Right cardiac atrium (tissue), 5 donors: ENCODE measurements at places on chromosomes 3 and 15. TPM values are rescaled to one million over a fixed set of nuclear protein-coding genes. Genes with fewer than 3 reads are reported as not detected.

DNA sequence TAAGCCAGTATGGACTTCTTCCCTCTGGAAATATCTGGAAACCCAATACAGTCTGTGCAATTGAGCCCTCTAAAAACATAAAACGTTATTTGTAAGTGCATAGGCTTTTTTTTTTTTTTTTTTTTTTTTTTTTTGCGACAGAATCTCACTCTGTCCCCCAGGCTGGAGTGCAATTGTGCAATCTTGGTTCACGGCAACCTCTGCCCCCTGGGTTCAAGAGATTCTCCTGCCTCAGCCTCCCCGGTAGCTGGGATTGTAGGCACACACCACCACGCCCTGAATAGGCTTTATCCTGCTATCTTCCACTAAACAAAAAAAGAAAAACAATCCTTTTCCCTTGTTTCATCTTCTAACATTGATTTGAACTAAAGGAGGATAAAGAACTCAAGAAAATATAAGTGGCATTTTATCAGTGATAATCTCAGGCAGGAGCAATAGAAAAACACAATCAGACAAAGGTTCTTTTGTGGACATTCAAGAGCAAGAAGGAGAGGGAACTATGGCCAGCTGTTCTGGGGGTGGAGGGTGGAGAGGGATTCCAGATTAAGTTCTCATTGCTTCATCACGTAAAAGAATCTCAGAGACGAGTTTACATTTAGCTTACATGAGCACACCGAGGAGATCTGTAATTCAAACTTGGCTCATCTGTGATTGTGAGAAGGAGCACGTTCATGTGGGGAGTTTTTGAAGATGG, 68.6 kb downstream of the ITGB5 start:
- DNase-seq: no peak

- DNase-seq: no peak
Measured at GRCh38 chr3:194740859-194741491, 55.3 kb downstream of the FAM43A start.

DNA sequence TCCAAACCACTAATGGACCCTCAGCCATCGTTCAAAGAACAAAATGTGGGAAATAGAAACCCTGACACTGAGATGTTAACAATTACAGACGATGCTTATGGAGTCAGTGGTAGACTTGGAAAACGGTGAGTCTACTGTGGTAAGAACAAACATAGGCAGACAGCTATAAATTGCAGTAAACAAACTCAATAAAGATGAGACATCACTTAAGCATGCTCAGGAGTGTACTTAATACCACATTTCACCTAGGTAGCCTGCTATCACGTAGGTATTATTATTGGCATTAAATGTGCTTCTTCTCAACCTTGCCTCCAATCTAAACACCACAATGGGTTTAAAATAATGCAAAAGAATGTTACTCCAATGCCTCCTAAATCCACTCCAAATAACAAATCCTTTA, 2.5 kb downstream of the OSBPL10 start:
- no peak for DNase-seq

DNA sequence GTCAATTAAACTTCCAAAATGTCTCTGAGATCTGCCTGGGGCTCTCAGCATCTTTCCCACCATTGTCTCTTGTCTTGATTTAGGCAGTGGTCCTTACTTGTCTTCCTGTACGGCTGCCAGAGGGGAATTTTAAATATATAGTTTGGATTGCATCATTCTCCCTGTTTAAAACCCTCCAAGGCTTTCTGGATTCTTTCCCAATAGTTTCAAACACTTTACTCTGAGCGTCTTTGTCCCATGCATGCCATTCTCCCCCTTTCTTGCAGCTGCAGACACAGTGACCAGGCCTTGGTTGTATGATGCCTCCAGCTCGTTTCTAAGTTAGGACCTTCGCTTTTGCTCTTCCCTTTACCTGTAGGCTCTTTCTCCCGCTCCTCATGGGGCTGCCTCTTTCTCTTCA, 323.3 kb upstream of the CTNNB1 start:
- DNase-seq: no peak

- no peak for DNase-seq
Measured at GRCh38 chr3:8887435-8888300, 75.6 kb downstream of the RAD18 start.

- DNase-seq: no peak
Measured at GRCh38 chr3:134376786-134377426, 2.7 kb upstream of the AMOTL2 start.

- no peak for DNase-seq
Measured at GRCh38 chr15:96253006-96253747, 77.3 kb upstream of the NR2F2 start.

DNA sequence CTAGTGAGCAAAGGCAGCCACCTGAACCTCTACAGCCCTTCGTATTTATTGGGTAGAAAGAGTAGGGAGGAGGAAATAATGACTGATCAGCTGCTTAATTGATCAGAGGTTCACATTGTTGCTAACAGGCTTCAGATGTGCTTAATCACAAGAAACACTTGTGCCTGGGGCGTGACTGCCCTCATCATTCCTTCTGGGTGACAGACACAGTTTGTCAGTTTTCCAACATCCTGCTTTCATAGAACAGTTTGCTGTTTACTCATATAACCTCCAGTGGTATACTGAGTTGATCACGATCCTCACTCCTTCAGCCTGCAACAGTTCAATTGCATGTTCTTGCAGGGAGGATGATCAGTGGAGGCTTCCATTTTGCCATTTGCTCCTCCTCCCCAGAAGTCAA, 13.6 kb upstream of the CASR start:
- DNase-seq: no peak

DNA sequence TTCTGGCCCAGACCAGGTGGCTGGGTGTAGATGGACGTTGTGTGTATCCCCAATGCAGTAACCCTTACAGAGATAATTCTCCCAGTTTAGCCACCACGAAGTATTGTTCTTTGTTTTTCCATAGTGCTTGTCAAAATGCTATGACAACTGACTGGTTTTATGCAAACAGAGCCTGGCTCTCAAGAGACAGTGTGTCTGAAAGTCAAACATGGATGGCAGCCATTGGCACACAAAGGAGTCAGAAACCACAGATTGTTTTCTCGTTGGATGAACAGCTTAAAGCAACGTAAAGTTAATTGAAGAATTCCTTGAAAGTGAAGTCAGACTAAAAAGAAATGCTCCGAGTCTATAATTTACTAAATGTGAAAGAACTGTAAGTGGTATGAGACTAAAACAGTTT, 91.2 kb downstream of the FILIP1L start:
- no peak for DNase-seq

DNA sequence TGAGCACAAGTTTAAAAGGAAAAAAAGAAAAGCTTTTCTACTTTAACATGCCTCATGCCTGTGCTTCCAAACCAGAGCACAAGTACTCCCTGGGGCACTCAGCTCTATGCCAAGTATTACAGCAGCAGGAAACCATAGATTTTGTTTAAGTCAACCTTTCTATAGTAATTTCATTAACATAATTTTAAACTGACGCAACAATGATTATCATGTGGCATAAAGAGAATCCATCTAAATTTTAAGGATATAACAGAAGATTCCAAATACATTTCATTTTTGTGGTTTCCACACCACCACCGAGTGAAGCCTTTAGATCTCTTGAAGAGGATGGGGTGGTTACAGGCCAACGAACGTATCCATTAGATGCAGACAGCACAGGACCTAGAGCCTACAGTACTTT, 112.1 kb downstream of the TNIK start:
- no peak for DNase-seq

- no peak for DNase-seq
Measured at GRCh38 chr3:113057117-113057516, 66.3 kb downstream of the GTPBP8 start.

GRCh38 chr15:82832601-82833361, 23.4 kb downstream of the WHAMM start:
- DNase-seq: no peak

GRCh38 chr3:140699516-140700231, 21.8 kb downstream of the TRIM42 start:
- DNase-seq: no peak

- DNase-seq: peak; percentile 84
Measured at GRCh38 chr3:179260949-179261765, 10.2 kb upstream of the KCNMB3 start.

- no peak for DNase-seq
Measured at GRCh38 chr3:185519021-185519420, 20.2 kb upstream of the TMEM41A start.

DNA sequence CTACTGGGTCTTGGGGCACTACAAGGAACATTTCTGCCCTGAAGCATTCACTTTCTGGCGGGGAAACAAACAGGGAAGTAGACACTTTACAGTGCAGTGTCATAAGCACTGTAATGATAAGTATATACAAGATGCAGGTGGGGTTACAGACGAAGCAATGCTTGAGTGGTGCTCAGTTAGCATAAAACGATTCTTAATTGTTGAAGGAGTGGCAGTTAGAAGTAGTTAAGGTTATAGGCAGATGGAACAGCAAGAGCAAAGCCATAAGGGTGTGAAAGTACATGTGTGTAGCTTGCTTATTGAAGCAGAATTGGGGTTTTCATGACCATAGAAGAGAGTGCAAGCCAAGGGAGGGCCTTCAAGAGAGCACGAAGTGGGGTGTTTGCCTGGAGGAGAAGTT, 46.2 kb downstream of the SLC25A26 start:
- DNase-seq: no peak

- DNase-seq: no peak
Measured at GRCh38 chr3:128242818-128243601, 89.7 kb downstream of the EEFSEC start.

DNA sequence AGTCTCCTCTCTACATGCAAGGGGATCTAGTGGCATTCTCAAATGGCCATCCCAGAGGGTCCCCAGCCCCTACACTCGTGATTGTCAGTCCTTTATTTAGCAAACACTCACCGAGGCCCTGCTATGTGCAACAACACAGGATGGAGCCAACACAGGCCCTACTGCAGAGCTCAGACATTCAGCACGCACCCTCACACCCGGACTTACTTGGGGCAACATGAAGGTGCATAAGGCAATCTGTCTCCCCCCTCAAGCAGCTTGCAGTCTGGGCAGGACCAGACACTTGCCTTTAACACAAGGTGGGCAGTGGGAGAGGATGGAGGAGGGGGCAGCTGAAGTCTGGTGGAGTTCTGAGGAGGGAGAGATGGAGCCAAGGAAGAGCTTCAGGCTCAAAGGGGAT, 258.4 kb downstream of the XXYLT1 start:
- no peak for DNase-seq

GRCh38 chr3:153357436-153357835, 195.4 kb downstream of the RAP2B start:
- no peak for DNase-seq

The C3orf20 gene
- total RNA-seq: 0.11 TPM

The ALDH1A2 gene
- 60.2 TPM for total RNA-seq

The PLSCR2 gene
- not detected for total RNA-seq

The LSAMP gene
- total RNA-seq: 6.2 TPM

The TMCO5A gene
- not detected for total RNA-seq

The CCR9 gene
- total RNA-seq: not detected

The ABHD2 gene
- total RNA-seq: 116 TPM
